Left hindlimb (tissue), 1 donor: ENCODE measurements at places on chromosomes 16 and 17.

- no peak for DNase-seq
Observed at GRCh38 chr17:83151056-83151441, 71.6 kb downstream of the METRNL start.

GRCh38 chr17:75645889-75646637 lies 12.8 kb downstream of the SMIM5 start:
- DNase-seq: no peak

GRCh38 chr17:66981983-66982508 lies 17.5 kb downstream of the CACNG4 start:
- no peak for DNase-seq

- DNase-seq: no peak
Observed at GRCh38 chr16:65024767-65025178, 97.1 kb downstream of the CDH11 start.

GRCh38 chr17:35742896-35743477 lies 10.1 kb downstream of the GAS2L2 start:
- no peak for DNase-seq

DNA sequence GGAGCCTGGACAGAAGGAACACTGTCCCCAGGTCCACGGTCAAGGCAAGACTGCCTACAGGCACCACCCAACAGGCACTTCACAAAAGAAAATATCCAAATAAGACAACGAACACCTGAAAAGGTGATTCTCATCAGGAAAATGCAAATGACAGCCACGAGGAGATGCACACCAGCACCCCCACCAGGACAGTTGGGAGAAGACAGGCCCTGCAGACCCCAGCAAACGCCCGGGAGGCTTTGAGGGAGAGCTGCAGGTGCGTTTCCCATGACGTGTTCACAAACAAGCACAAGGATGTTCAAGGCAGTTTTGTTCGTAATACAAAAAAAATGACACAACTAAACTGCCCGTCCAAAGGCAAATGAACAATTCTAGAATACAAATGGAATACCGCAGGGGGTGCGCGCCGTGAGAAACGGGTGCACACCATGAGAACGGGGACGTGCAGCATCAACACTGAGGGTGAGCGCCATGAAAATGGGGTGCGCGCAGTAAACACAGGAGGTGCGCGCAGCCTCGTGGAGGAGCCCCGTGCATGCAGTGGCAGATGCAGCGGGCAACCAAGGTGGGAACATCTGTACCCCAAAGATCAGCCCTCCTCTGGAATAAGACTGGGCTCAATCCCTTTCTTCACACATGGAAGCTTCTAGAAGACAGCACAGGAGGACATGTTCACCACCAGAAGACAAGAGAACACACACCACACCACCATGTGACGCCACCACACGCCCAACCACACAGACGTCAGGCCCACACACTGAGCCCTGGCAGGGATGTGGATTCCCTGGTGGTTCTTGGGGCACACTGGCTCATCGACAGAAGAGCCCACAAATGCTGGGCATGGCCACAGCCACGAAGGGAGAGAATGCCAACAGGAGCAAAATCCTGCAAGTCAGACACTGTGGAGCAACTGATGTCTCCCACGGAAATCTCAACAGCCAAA lies 91.2 kb downstream of the ZNF778 start:
- DNase-seq: no peak

GRCh38 chr17:77901481-77901880 lies 57.0 kb upstream of the TNRC6C start:
- no peak for DNase-seq
